SK-N-SH (cell line): ENCODE measurements at places on chromosomes 6 and 20. TPM values are rescaled to one million over a fixed set of nuclear protein-coding genes. Genes with fewer than 3 reads are reported as not detected.

- H3K36me3 ChIP-seq: no peaks in the 10 kb centered on the region
- H3K4me1 ChIP-seq: no peaks in the 10 kb centered on the region
- H3K27me3 ChIP-seq: no peaks in the 10 kb centered on the region
Observed at GRCh38 chr20:61287583-61288275, 35.7 kb downstream of the CDH4 start.

DNA sequence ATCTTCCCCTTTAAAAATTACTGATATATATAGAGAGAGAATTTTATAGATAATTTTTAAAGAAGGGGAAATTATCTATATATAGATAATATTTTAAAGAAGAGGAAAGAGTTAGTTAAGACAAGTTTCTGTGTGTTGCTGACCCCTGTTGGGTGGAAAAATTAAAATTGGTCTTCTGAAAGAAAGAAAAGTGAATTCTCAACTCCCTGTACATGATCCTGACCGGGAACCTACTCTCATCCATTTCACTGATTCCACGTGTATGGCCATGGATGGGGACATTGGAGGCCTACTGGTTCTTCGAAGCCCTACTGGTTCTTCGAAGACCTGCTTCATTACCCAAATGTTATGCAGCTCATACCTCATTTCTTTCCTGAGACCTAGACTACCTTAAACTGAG is 53.0 kb upstream of the TCF21 start:
- H3K4me3 ChIP-seq: no peak overlapping the region
- H3K4me1 ChIP-seq: no peaks in the 10 kb centered on the region
- H3K27ac ChIP-seq: no peak overlapping the region
- H3K27me3 ChIP-seq: peaks cover 27% of the 10 kb centered on the region
- H3K36me3 ChIP-seq: no peaks in the 10 kb centered on the region
- DNase-seq: no peak

- no peaks in the 10 kb centered on the region for H3K36me3 ChIP-seq
- H3K27ac ChIP-seq: no peak overlapping the region
- no peaks in the 10 kb centered on the region for H3K27me3 ChIP-seq
- H3K4me1 ChIP-seq: no peaks in the 10 kb centered on the region; the same call in none of the 2 replicates
Observed at GRCh38 chr6:129767776-129768485, 58.0 kb upstream of the ARHGAP18 start.

GRCh38 chr20:13452470-13453124 is 186.1 kb downstream of the TASP1 start:
- no peak overlapping the region for H3K4me3 ChIP-seq
- peaks cover 3% of the 10 kb centered on the region; the same call in 1 of the 2 replicates for H3K36me3 ChIP-seq
- peaks cover 13% of the 10 kb centered on the region; the same call in 1 of the 2 replicates for H3K4me1 ChIP-seq
- no peak for DNase-seq

DNA sequence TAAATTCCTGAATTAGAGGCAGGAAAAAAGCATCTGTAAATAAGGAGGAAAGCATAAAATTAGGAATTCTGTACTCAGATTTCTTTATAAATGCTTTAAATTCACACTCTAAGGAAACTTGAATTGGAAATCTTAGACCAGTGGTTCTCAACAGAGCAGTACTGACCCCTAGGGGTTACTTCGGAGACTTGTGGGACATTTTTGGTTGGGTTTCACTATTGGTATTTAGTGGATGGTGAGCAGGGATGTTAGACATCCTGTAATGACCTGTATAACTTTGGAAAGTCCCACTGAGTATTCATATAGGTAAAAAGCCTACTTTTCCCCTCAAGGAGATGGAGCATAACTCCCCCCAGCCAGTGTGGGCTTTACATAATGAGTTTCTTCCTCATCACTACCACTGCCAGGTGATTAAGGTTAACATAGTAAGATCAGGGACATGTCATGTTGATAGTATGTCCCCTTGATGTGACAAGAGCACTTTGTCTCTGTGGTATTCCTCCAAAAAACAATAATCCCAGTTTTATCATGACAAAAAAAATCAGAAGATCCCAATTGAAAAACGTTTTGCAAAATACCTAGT is 31.0 kb downstream of the GLO1 start:
- H3K27ac ChIP-seq: no peak overlapping the region
- peak; percentile 68 for DNase-seq
- H3K4me3 ChIP-seq: no peak overlapping the region
- H3K27me3 ChIP-seq: no peaks in the 10 kb centered on the region
- H3K36me3 ChIP-seq: peaks cover 27% of the 10 kb centered on the region

GRCh38 chr6:7728855-7729590 is 3.1 kb downstream of the BMP6 start:
- no peak overlapping the region for H3K4me3 ChIP-seq
- no peaks in the 10 kb centered on the region for H3K36me3 ChIP-seq
- H3K27ac ChIP-seq: no peak overlapping the region
- DNase-seq: no peak

- H3K27me3 ChIP-seq: no peaks in the 10 kb centered on the region
- DNase-seq: no peak
- H3K4me1 ChIP-seq: no peaks in the 10 kb centered on the region
- no peak overlapping the region for H3K4me3 ChIP-seq
- no peaks in the 10 kb centered on the region for H3K36me3 ChIP-seq
- no peak overlapping the region for H3K27ac ChIP-seq
Observed at GRCh38 chr6:146803601-146804000, 204.8 kb downstream of the ADGB start.

The WFDC13 gene
- not detected in 2 replicates for polyA plus RNA-seq

- no peak for DNase-seq
- H3K27ac ChIP-seq: no peak overlapping the region
- no peak overlapping the region for H3K4me3 ChIP-seq
Observed at GRCh38 chr6:41602422-41602743, 35.9 kb upstream of the MDFI start.

The TP53INP2 gene
- polyA plus RNA-seq: 4.9 and 6.4 TPM in 2 replicates

The DEFB132 gene
- polyA plus RNA-seq: not detected in 2 replicates

GRCh38 chr6:89117211-89118108 is at the start of gene SRSF12:
Gene SRSF12, minus strand, starts transcription at chr6:89118071. Its CDS starts 184 bp downstream, at chr6:89117887.
- peak within 1 kb of the TSS; percentile 37; the same call in 1 of the 2 replicates for H3K27ac ChIP-seq
- peaks cover 5% of the 10 kb centered on the region; the same call in 1 of the 2 replicates for H3K4me1 ChIP-seq
- peak; percentile 98 for DNase-seq
- H3K27me3 ChIP-seq: no peaks in the 10 kb centered on the region
- no peaks in the 10 kb centered on the region for H3K36me3 ChIP-seq

The MCCD1 gene
- not detected in 2 replicates for polyA plus RNA-seq

The SIM1 gene
- polyA plus RNA-seq: 0.02 TPM in 1 of 2 replicates, not detected in the other

DNA sequence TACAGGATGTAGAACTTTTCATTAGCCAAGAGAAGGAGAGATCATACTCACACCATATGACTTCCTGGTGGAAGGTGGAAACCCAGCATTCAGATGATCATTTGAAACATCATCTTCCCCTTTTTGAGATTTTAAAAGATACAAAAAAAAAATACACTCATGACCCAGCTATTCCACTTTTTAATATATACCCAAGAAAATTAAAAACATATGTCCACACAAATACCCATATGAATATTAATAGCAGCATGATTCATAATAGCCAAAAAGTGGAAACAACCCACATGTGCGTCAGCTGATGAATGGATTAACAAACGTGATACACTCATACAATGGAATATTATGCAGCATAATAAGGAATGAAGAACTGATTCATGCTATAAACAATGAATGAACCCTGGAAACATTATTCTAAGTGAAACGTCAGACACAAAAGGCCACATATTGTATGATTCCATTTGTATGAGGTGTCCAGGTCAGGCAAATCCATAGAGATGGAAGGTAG is 130.0 kb upstream of the SGK1 start:
- H3K4me1 ChIP-seq: peaks cover 2% of the 10 kb centered on the region; the same call in 1 of the 2 replicates
- H3K36me3 ChIP-seq: no peaks in the 10 kb centered on the region
- no peaks in the 10 kb centered on the region for H3K27me3 ChIP-seq
- no peak for DNase-seq
- H3K27ac ChIP-seq: peak overlapping the region; percentile 35; the same call in 1 of the 2 replicates

DNA sequence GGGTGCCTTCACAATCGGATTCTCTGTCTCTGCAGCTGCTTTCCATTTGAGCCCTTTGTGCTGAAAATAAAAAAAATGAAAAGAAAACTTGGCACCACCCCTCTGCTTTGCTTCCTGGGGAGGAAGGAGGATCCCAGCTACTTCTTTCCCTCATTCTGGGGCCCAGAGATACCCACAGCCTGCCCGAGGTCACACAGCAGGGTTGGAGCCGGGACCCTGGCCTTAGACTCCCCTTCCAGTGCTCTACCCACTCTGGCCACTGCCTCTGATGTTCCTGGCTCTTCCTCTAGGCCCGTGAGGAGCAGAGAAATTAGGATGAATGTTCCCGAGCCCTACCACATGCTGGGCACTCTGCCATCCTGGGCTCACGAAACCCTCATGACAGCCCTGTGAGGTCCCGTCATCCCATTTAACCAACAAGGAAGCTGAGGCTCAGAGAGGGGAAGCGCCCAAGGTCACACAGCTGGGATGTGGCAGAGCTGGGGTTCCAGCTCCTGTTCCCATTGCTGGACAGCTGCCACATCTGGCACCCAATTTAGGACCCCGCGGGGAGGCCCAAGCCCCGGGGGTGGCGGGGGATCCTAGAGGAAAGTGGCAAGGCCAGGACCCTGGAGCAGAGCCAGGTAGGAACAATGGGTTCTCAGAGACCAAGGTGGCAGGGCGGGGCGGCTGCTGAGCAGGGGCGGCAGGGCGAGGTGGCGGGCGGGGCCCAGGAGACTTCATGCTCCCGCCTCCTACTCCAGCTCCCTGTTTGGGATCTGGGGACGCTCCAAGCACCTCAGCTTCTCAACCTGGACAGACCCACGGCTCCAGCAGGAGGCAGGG is 76.6 kb downstream of the CEBPB start:
- no peaks in the 10 kb centered on the region for H3K4me1 ChIP-seq
- no peak for DNase-seq
- H3K27ac ChIP-seq: no peak overlapping the region
- no peaks in the 10 kb centered on the region for H3K27me3 ChIP-seq
